Cerebellar nuclear complex (tissue), 1 donor: ENCODE measurements at places on chromosomes 11 and 22.

DNA sequence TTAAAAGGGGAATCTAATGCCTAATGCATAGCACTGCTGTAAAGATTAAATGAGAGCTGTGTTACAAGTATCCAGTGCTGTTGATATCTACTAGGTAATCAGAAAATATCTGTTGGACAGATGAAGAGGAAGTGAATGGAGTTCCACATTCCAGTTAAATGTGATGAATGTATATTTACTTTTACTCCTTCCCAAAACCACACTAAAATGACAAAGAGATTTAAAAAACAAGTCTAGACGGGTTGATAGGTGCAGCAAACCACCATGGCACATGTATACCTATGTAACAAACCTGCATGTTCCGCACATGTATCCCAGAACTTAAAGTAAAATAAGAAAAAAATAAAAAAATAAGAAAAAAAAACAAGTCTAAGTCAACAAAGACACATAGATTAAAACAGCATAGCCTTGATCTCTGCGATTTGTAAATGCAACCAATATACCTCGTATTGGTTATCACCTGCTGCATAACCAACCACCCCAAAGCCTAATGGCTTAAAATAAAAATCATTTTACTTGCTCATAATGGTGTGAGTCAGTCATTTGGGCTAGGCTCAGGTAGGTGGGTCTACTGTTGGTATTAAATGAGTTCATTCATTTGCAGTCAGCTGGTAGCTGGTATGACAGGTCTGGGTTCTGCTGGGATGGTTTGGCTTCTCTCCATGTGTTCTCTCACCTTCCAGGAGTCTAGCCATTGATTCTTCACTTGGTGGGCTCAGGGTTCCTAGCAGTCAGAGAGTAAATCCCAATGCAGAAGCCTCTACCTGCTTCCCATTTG lies 39.7 kb upstream of the SLC6A5 start:
- no peak for DNase-seq

DNA sequence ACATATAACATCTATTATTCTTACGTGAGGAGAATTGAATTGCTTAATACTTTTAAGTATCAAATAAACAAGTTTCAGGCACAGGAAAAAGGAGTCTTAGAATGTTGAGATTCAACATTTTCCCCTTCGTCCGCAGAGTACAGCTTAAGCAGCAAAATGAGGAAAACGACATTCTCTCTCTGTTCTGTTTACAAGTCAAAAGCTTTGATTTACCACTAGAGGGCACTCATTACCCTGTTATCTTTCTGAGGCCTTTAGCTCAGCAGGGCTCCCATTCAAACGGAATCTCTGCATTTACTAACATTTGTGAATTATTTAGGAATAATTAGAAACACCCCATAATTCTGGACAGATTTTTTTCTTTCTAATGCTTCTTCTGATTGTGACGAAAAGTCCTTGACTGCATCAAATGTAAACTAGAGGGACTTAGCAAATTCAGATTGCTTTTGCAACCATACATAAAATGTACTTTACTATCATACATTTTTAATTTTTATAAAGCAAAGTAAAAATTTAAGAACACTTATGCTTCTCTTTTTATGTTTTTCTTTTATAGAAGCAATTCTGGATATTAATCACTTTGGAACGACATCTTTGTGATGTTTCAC lies 75.0 kb downstream of the JRKL start:
- peak; percentile 64 for DNase-seq

- DNase-seq: no peak
Observed at GRCh38 chr11:86671531-86672006, 847 bp downstream of the ME3 start.

DNA sequence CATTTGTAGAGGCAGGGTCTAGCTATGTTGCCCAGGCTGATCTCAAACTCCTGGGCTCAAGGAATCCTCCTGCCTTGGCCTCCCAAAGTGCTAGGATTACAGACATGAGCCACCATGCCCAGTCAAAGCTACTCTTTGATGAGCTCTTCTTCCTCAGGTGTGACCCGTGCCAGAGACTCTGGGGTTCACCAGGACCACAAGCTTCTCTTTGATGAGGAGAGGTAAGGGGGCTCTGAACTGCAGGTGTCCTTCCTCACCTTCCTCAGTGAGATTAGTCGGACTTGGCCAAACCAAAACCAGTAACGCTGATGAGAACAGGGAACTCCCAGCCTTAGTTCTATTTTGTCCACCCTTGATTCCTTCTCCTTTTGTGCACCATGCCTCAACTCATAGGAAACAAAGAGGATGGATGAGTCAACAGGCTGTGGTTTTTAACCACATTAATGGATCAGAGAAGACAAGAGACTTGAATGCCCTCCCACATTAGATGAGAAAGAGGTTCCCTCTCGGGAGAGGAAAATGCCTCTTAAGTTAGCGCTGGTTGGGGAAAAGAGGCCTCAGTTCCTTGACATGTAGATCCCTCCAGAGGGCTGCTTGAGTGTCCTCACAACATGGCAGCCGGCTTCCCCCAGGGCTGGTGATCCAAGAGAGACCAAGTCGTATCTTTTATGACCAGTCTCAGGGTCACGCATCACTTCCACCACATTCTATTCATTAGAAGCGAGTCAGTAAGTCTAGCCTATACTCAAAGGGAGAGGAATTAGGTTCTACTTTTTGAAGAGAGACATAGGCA lies 25.7 kb upstream of the CTR9 start:
- DNase-seq: no peak

- no peak for DNase-seq
Observed at GRCh38 chr11:130819625-130820024, 96.7 kb downstream of the SNX19 start.

DNA sequence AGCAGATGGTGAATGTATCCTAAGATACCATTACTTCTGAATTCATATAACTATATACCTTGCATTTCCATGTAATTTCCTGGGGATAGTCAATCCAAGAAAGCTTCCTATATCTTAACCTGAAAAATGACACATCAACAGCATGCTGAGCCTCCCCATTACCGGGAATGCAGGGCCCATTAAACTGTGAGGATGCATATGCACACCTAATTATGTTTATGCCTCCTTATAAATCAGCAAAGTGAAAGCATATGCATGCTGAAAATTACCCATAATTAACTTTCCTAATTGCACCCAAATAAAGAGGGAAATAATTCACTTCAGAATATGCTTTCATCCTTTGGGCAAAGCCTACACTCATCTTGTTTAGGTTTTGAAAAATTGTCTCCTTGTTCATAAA lies 663.0 kb downstream of the KCNA4 start:
- no peak for DNase-seq

DNA sequence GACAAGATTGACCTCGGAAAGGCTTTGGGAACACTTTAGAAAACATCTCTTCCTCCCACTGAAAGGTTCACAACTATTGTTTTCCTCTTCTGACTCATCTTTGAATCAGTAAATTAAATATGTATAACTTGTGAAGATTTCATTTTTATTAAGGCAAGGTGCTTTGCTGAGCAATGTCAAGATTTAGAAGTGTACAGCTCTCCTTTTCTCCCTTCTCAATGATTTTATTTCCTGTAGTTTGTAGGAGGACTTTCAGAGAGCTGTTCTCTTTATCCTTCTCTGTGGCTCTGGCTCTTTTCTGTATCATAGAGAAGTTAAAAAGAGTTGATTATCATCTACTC lies 594.2 kb downstream of the METTL15 start:
- no peak for DNase-seq

GRCh38 chr11:810040-810567 lies 337 bp downstream of the RPLP2 start:
- DNase-seq: no peak

- no peak for DNase-seq
Observed at GRCh38 chr11:74072721-74073120, 63.8 kb upstream of the UCP3 start.

- no peak for DNase-seq
Observed at GRCh38 chr11:28627690-28628255, 519.6 kb downstream of the METTL15 start.

DNA sequence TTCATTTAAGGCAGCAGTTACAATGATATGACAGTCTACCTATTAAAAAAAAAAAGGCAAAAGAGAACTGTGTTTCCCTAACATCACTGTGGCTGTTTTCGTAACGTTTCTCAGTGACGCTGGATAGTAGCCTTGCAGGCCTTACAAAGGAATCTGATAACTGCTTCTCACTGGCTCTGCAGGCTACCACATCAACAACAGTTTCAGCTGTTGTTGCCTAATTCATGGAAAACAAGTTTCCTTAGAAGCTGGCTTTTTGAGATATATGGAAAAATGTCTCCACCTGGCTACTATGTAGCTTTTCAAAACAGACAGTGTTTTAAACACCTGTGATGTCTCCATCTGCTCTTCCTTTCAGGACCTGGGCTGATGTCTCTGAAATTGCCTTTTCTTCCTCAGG lies 3.8 kb downstream of the OR51V1 start:
- no peak for DNase-seq

GRCh38 chr11:79309407-79309806 lies 131.4 kb downstream of the TENM4 start:
- no peak for DNase-seq

- no peak for DNase-seq
Observed at GRCh38 chr11:952406-953385, 27.0 kb downstream of the AP2A2 start.

- no peak for DNase-seq
Observed at GRCh38 chr11:72842653-72843330, 28.6 kb downstream of the ATG16L2 start.

DNA sequence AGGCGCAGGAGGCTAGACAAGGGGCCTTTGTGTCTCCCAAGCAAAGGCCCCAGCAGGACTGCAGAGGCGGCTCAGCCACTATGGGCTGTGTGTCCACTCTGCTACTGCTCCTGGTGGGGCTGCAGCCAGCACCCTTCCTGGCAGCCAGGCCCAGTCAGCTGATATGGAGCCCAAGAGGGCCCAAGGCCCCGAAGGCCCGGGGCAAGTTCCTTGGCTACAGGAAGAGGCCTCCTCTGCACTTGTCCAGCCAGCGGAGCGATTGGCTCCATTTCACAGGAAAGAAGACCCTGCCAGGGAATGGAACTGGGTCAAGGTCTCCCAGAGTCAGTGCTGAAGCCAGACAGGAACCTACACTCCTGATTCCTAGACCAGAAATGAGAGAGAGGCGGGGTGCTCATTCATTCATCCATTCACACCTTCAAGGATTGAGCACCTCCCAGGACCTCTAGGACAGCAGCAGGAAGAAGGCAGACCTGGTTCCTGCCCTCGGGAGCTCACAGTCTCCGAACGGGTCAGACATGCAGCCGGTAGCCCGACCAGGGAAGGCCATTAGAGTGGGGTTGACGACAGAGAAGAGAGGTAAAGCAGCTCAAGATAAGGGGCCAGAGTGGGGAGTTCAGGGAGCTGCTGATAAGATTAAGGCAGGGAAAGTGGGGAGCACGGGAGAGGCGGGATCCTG lies 811 bp upstream of the P2RY2 start:
- no peak for DNase-seq

DNA sequence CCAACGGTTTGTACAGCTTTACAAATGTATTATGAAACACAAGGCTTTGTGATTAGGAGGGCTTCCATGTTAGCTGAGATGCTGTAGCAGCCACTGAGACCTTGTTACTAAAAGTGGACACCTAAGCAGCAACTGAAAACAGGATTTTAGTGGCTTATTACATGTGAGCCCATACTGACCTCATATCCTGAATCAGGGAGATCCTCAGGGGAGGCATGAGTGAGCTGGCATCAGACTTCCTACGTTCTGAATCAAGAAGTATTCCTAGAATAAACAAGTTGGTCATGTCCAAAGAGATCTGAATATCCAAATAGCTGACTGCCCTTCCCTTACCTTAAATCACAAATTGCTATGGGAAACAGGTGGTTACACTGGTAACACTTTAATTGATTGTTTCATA lies 59.1 kb upstream of the SCUBE2 start:
- no peak for DNase-seq

DNA sequence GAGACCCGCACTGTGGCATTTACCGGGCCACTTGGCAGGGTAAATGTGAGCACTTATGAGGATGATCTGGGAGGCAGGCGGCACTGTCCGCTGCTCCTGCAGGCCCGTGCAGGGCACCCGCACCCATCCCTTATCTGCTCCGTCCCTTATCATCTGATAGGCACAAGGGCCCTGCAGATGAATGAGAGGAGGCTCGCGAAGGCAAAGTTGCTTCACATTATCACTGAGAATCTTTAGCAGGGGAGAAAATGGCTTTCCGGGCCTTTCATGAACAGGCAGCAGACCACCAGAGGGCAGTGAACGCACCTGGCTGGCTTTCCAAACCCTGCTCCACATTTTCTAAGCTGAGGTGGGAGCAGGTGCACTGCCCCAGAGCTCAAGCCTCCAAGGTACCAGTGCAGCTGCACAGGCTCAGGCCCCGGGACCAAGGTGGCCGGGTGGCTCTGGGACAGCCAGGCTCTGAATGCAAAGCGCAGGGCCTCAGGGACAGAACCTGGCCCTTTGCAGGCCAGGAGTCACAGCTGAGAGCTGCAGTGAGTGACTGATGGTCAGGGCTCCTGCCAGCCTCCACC lies 165.6 kb downstream of the SHANK2 start:
- no peak for DNase-seq

DNA sequence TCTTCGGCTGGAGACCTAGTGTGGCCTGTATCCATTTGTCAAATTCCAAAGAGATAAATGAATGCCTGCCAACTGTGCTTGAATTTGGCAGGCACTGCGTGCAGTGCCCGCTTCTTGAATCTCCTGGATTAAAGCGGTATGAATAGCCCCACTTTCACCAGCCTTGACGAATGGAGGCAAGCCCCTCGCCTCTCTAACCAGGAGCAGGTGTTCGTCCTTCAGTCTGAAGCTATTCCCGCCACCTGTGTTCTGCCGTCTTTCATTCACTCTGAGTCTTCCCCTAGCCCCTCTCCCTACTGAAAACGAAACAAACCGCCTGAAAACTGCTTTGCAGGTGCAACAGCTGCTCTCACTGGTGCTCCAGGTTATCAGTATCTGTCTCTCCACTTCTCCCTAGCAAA lies 11.2 kb downstream of the NLRP14 start:
- no peak for DNase-seq

DNA sequence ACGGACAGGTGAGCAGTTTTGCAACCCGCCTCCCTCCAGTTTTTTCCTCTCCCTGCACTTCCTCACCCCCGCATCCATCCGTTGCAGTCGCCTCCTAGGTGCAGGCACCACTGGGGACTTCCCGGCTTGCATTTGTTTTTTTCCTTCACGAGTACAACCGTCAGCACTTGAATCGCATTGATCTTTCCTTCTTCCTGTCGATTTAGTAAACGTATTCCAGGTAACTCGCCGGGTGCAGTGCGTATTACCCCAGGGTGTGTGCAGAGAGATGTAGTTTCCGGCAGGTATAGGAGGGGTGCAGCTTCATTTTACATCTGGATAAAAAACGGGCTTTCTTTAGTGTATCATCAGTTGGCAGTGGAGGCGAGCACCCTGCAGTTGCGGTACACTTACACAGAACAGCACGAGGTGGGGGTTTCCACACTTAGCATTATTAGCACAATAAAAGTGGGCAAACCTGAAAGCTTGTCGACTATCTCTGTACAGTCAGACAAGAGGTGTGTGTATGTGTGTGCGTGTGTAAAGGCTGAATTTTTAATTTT lies at the start of gene SORL1-AS1:
Gene SORL1-AS1, minus strand, starts transcription at position 359 of the 542 bp plus-strand sequence.
- DNase-seq: no peak

GRCh38 chr22:36433318-36434231 lies 45.8 kb upstream of the MYH9 start:
- DNase-seq: peak; percentile 35
